Pons (tissue), 1 donor: ENCODE measurements at places on chromosomes 11 and 22.
A peak's percentile ranks its signal among the peaks of the same experiment; 100 is the strongest.

GRCh38 chr11:57562596-57562995 lies 4.9 kb downstream of the UBE2L6 start:
- DNase-seq = no peak

GRCh38 chr22:47210112-47210657 lies 447.7 kb downstream of the TBC1D22A start:
- no peak for DNase-seq

- no peak for DNase-seq
These were observed 46.7 kb downstream of the IGF2 start for GRCh38 chr11:2092464-2092910.

GRCh38 chr22:28894807-28895206 lies 11.4 kb downstream of the ZNRF3 start:
- no peak for DNase-seq

DNA sequence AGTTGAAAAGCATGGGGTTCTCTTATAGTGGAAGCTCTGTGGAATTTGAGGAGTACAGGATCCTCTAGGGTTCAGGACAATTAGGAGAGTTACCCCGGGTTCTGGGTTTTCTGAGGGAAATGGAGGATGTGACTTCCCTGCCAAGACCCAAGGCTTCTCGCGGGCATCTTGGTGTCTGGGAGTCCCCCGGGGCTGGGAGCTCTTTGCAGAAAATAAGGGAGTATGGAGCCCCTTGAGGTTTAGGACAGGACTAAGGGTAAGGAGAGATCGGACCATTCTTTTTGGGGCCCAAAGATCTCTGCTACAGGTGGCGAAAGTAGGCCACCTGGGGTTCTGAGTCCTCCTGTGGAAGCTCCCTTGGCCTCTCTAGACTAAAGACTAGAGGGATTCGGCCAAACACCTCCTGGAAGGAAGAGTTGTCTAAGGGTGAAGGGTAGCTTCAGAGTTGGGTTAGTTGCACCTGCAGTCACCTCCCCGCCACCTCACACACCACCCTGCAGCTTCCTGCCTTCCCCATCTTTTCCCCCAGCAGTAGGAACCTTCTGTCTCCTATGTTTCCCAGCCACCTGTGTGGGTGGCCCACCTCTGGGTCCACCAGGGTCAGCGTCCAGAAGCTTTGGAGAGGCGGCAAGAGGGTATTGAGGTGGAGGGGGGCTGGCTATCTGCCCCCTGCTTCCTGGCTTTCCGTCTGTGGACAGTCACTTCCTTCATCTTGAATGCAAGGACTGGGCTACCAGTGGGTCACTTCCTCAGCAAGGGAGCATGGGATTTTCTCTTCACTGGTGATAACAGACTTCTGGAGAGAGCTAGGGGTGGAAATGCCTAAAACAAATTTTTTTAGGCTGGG lies 908 bp downstream of the LIMK2 start:
- DNase-seq = no peak

DNA sequence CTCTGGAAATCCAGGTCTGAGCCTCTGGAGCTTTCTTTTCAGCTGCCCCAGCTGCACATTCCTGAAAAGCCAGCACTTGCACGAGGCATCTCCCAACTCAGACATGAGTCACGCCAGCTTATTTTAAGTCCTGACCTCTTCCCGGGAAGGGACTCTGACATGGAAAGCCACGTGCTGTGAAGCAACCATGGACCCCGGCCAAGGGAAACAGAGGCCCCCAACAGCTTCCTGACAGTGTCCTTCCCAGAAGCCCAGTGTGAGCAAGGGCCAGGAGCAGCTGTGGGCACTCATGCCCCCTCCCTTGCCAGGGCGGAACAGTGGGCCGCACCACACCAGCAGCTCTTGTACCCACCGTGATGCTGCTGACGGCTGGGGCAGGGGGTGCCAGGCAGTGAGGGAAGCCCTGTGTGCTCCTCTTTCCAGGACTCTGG lies 118.8 kb upstream of the CADM1 start:
- DNase-seq = no peak

DNA sequence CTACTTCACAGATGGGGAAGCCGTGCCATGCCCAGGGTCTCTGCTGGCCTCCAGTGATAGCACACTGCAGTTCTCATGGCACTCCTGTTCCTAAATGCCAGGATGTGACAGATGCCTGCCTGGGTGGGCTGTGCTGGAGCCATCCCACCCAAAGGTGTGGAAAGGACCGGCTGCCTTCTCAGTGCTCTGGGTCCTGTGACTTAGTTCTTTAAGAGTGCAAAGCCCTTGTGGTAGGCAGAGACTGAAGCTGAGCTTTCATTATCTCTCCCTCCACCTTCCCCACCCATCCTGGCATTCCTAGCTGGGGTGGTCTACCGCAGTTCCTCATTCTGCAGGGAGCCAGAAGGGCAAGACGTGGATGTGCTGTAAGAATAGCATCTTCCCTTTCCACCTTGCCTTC lies 150.1 kb downstream of the CEP164 start:
- no peak for DNase-seq

- no peak for DNase-seq
These were observed 13.4 kb downstream of the PITPNB start for GRCh38 chr22:27905653-27906052.

DNA sequence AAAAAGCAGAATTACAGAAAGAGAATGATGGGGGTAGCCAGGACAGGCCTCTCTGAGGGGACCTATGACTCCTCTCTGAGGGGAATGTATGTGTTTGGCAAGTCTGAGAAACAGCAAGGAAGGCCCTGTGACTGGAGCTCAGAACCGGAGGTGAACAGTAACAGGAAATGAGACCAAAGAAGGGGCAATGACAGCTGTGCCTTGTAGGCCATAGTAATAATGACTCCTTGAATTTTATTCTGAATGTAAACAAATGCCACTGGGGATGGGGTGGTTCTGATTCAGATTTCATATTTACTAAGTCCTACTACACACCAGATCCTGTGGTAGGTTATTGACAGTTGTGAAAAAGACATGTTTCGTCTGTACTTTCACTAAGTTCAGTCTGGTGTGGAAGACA lies 52.8 kb upstream of the APOA1 start:
- DNase-seq = no peak

GRCh38 chr22:20464096-20464614 lies 26.5 kb upstream of the SCARF2 start:
- no peak for DNase-seq

GRCh38 chr11:128734103-128734831 lies 40.4 kb downstream of the FLI1 start:
- peak; percentile 78 for DNase-seq

GRCh38 chr22:29328566-29329500 lies 13.3 kb upstream of the RASL10A start:
- no peak for DNase-seq

DNA sequence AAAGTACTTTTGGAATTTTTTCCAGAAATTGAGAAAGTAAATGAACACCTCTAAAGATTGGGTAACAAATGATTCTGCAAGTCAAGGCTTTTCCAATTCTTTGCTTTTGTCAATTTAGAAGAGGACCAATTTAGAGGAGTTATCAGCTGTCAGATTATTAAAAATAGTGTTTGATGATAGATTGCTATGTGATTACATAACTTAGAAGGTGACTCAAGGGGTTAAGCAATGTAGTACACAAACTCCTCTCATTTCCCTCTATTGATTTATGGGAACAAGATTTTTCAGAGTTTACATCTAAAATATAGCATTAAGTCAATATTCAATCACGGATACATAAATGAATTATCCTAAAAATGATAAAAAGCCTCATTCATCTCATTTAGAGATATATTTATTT lies 70.3 kb downstream of the INSC start:
- no peak for DNase-seq

GRCh38 chr11:124978316-124978715 lies 24.3 kb downstream of the CCDC15 start:
- no peak for DNase-seq

- no peak for DNase-seq
These were observed 49.9 kb downstream of the BIRC2 start for GRCh38 chr11:102396708-102397563.

DNA sequence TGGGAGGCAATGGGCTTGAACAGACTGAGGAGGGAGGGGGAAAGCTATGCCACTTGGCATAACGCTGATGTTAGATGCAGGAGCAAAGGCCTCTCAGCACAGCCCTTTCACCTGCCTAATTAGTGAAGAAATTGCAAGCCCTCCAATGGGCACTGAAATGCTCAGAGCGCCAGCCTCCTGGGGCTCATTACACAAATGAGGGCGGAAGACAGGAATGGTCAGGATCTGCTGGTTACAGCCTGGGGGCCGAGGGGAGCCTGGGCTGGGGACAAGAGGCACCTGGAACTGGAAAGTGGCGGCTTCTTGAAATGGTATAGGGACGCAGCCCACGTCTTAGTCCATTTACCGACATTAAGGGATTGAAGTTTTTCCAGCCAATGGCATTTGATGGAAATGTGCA lies 50.2 kb upstream of the PLET1 start:
- DNase-seq = no peak

DNA sequence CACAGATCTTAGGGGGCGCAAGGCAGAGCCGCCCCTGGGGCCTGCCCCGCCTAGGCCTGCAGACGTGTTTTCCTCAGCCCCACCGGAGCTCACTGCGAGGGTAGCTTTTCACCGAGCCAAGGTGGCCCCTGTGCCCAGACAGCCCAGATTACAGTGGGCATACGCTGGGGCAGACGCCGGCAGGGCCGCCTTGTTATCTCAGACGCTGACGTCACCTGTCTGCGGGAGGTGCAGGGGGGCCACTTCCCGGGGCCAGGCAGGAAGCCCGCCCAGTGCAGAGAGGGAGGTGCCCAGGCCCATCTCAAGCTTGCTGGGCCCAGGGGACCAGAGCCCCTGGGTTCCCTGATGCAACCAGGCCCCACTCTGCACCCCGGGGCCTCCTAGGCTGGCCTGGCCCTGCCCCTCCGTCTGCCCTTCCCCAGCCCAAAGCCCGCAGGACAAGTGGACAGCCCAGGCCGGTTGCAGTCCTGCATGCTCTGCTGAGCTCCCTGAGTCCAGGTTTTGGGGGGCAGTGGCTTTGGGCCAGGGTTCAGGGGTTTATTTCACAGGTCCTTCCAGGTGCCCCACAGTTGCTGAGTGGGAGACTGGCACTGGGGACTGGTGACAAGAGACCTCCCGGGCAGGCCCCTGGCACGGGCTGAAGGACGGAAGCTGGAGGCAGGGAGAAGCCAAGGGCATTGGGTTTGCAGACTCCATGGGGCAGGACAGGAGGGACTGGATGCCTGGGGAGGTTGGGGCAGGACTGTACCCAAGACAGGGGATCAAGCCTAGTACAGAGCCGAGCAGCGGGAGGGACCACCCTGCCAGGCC lies 38.6 kb downstream of the IGF2 start:
- DNase-seq = no peak

GRCh38 chr11:79269611-79270307 lies 171.1 kb downstream of the TENM4 start:
- DNase-seq = no peak

DNA sequence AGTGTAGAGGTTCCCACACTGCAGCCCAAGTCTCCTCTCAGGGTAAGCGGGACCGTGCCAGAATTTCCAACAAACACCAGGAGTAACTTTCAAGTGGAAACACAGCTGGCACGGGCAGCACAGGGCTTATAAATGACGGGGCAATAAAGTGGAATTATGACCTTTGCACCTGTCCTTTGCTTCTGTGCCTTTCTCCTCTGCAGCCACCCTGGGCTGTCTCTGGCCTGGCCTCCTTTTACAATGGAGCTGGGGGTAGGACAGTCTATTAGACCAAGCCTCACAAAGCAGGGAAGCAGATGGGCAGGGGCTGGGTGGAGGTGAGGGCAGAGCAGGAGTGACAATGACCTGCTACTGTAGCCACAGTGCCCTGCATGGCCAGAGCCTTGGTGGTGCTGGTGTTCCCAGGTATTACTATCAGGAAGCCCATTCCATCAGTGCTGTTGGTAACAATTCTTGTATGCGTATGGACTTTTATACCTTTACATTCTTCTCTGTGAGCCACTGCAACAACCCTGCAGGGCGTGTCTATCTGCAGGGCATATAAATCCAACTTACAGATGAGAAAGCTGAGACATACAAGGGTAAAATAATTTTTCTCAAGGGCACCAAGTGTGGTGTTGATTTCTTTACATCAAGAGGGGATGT lies 387.8 kb downstream of the CTTN start:
- DNase-seq = no peak

DNA sequence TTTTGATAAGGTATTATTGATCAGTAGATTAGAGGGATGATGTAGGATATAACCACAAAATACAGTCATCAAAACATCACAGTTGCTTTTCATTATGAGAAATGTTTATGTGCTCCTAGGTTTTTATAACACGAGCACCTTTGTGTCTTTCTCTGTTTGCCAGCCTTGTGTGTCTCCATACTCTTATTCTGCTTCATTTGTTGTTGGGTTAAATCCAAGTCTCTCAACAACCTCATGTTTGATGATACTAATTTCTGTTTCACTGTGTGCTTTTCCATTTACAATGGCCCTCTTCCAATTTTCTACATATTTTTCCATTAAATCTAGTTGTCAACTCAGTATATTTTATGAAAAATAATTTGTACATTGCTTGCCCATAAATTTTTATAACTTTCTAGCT lies 107.7 kb upstream of the POU2AF2 start:
- no peak for DNase-seq

DNA sequence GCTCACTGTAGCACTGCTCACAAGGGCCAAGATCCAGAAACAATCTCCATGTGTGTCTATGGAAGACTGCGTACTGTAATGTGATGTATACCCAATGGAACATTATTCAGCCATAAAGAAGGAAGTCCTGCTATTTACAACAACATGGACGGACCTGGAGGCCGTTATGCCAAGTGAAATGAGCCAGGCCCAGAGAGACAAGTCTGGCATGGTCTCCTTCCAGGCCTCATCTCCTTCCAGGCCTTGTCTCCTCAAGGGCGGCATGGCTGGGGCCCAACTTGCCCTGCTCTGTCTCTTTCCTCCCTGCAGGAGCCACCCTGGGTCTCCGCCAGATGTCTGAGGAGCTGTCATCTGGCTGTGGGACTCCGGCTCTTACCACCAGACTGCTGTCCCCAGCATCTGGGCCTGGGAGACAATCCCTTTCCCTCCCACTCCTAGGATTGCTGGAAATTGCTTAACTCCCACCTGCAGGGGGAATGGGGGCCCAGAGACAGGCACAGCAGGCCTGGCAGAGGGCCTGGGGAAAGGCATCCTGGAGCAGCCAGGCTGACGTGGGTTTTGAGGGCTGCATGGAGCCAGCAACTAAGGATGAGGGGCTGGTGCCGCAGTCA lies 1326.6 kb downstream of the TBC1D22A start:
- DNase-seq = no peak

DNA sequence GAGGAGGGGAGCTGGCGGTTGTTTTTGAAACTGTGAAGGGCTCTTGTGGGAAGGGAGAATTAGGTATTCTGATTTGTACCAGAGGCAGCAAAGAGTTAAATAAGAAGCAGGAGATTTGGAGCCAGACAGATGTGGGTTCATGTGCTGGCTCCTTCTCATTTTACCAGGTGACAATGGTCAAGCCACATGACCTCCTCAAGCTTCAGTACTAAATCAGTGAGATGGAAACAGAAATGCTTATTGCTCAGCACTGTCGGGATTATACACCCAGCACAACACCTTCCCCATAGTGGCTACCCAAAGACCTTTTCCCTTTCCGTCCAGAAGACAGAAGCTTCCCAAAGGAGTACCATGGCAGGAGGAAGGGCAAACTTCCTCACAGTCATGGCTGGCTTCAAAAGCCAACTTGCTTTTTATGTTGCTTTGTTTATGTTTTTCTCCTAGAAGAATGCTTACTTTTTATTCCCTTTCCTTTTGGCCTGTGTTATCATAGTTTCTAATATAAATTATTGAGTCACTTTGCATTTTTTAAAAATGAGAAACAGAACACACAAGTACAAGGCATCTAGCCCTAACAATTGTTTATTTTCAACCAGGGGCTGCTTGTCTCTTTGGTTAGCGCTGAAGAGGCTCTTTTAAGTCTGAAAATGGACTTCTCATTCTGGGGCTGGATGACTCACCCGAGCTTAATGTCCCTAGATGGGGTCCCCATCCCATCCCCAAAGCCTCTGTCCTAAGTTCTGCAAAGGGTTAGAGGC lies 181.5 kb upstream of the ZBED5 start:
- no peak for DNase-seq
